IPS DF 6.9 (cell line): ENCODE measurements at places on chromosomes 13 and 19.

GRCh38 chr19:38317104-38317612, 1.4 kb upstream of the YIF1B start:
- no peak for DNase-seq

- DNase-seq: no peak
Observed at GRCh38 chr13:88104576-88104975, 433.4 kb downstream of the SLITRK5 start.

DNA sequence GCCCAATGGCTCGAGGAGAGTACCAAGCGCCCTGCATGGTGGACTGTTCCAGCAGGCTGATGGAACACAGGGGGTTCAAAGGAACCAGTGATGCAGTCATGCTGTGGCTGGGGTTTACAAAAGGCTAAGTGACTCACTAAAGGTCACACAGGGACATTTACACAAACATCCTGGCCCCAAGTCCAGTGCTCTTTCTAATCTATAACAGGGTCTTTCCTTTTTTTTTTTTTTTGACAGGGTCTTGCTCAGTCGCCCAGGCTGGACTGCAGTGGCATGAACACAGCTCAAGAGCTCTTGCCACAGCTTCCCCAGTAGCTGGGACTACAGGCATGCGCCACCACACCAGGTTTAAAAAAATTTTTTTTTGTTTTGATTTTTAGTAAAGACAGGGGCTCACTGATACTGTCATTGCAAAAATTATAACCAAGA, 2.8 kb upstream of the SLC25A15 start:
- no peak for DNase-seq

GRCh38 chr19:49128545-49129237, 9.3 kb downstream of the PPFIA3 start:
- no peak for DNase-seq

- DNase-seq: no peak
Observed at GRCh38 chr19:21519488-21519887, 14.1 kb downstream of the ZNF429 start.

- no peak for DNase-seq
Observed at GRCh38 chr19:38617764-38618589, at the start of gene MAP4K1. Gene MAP4K1, minus strand, starts transcription at chr19:38617953. Its CDS starts 58 bp downstream, at chr19:38617895.

- no peak for DNase-seq
Observed at GRCh38 chr19:47112166-47112996, 1.2 kb downstream of the ZC3H4 start.

GRCh38 chr13:108212886-108213285, 2.5 kb downstream of the LIG4 start:
- DNase-seq: no peak

DNA sequence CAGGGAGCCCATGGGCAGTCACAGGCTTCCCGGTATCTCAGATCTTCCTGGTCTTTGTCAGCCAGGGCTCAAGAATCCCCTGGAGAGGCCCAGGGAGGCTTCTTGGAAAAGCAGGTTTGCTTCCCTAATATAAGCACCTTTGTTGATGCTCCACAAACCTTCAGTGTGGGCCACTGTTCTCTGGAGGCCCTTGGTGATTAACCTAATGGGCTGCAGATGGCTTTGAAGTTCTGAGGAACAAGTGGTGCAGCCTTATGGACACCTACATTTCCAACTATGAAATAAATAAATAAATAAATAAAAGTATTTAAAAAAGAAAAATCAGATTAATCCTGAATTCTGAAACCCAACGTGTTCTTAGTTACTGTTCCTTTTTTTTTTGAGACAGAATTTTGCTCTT, at the start of gene BSPH1:
Gene BSPH1 (minus strand): TSS at position 101 of the 400 bp plus-strand sequence. CDS start 89 bp downstream, at position 12.
- DNase-seq: no peak

- no peak for DNase-seq
Observed at GRCh38 chr19:48728911-48729664, 9.6 kb upstream of the MAMSTR start.

- peak; percentile 22 for DNase-seq
Observed at GRCh38 chr13:97142452-97142851, 79.7 kb upstream of the MBNL2 start.

- DNase-seq: peak; percentile 27
Observed at GRCh38 chr19:16325641-16326400, 1.2 kb downstream of the KLF2 start.

DNA sequence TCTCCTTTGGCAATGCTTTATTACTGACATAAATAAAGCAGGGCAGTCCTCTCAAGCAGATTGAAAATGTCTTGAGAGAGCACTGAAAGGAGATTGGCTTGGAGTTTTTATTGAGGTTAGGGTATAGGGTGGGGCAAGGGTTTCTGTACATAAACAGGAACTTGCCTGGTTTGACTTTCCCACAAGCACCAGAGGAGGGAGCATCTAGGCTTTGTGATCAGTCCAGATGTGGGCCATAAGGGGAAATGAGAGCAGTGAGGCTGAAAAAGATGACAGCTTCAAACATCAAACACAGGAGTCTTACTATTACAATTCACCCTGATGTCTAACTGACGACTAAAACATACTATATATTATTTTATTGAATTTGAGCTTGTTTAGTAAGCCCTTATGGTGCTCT, 260.9 kb downstream of the MTUS2 start:
- no peak for DNase-seq

GRCh38 chr13:69474011-69474685, 633.5 kb upstream of the ATXN8OS start:
- DNase-seq: no peak

DNA sequence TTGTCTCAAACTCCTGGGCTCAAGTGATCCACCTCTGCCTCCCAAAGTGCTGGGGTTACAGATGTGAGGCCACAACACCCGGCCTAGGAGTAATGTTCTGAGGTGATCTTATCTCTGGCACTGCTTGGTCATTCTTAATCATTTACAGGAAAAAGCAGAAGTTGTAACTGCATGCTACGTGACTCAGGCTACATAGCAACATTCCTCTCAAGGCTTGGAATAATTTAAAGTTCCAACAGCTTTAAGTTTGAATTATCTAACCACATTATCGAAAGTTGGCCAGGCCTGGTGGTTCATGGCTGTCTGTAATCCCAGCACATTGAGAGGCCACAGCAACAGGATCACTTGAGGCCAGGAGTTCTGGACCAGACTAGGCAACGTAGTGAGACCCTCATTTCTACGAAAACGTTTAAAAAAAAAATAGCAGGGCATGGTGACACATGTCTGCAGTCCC, 3.9 kb upstream of the B9D2 start:
- no peak for DNase-seq
